ENCODE measurements at places on chromosomes 6 and 20. TPM values are rescaled to one million over a fixed set of nuclear protein-coding genes. Genes with fewer than 3 reads are reported as not detected.

Gene NKAIN2
- total RNA-seq: 0.13 TPM

Gene ESR1
- not detected for total RNA-seq

DNA sequence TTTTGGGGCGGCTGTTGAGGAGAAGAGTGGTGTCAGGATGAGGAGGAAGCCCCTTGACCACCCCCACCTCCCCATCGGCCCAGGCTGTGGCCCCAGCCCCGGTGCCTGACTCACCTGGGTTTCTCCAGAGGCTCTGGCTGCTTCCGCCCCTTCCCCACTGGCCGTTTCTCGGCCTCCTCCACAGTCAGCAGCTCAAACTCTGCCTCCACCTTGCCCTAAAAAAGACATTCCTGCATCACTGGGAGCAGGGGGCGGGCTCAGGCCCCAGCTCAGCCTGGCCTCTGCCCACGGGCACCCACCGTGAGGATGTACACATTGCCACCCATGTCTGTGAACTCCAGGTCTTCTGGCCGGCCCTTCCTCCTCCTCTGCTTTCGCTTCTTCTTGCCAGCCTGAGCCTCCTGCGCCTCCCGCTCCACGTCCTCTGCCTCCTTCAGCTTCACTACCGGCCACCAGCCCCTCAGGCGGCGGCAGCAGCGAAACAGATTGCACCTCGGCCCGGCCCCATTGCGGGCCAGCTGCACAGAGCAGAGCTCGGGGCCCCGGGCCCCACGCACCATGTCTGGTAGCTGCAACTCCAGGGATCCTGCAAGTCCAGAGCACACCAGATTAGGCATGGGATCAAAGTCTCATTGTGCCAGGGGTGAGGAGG is 17.3 kb downstream of the ERGIC3 start:
- DNase-seq: no peak

GRCh38 chr6:29557320-29557719 is 2.2 kb downstream of the UBD start:
- DNase-seq: no peak

- DNase-seq: no peak
These were observed 35.1 kb downstream of the TULP4 start for GRCh38 chr6:158347335-158347734.

Data from HT-29 (cell line).